ENCODE measurements at places on chromosomes 3 and 15.
A peak's percentile ranks its signal among the peaks of the same experiment; 100 is the strongest.

DNA sequence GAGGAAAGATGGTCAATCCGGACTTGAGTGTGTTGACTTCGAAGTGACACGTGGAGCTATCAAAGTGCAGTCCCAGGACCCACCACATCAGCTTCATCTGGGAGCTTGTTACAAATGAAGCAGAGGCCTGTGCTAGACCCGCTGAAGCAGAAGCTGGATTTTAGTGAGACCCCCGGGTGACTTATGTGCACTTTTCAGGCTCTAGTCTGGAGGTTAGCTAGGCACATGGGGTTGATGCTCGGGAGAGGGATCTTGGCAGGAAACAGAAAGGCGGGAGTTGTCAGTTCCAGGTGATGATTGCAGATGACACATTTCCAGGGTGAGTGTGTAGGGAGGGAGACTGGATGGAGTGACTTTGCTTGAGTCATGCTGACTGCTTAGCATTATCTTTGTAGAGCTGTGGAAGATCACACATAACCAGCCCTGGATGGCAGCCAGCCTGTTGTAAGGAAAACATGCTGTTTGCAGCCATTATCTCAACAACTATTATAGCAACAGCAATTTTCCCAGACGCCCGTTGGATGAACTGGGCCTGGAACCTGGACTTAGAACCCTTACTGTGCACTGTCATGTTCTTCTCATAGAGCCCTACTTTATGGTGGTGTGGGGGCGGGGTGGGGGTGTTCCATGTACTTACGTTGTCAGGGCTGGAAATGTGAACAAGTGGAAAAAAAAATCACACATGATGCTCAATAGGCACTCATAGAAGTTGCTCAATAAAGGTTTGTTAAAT is 122.4 kb downstream of the THSD4 start:
- DNase-seq, result peak; percentile 8

DNA sequence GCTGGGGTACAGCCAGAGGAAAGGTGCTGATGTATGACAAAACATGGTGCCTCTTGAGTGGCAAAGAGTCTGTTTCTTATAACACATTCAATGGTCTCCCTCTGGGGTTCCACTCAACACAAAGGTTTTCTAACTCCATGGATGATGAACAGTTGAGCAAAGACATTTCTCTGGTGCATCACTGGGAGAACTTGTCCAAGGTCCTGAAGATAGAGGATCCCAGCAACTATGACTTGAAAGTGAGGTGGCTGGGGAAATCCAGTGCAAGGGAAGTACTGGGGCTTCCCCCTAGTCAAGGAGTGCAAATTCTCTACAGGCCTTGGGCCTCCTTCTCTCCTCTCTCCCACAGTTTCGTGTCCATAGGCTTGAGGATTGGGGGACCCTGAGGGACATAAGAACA is 431.1 kb downstream of the WDR72 start:
- no peak for DNase-seq

- no peak for DNase-seq
These were observed 15.1 kb upstream of the XYLB start for GRCh38 chr3:38331257-38332022.

GRCh38 chr3:68984011-68984530 is 29.4 kb downstream of the EOGT start:
- no peak for DNase-seq

- peak; percentile 8 for DNase-seq
These were observed 618.2 kb upstream of the ZNF717 start for GRCh38 chr3:76403556-76403955.

DNA sequence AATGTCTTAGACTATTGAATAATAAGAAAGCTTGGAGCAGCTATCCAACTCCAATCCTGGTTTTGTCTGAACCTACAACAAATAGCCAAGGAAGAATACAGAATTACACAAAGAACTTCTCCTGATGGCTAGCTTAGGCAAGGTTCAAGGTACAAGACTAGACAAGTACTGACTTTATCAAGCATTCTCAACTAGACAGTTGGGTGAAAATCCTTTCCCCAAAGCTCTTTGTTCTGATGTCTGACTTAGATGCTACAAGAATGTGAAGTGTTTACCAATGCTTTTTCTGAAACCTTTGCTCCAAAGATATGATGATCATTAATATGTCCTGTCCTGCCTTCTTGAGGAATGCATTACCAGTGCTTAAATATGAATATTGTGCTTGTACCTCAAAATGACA is 113.8 kb downstream of the ANXA2 start:
- no peak for DNase-seq

DNA sequence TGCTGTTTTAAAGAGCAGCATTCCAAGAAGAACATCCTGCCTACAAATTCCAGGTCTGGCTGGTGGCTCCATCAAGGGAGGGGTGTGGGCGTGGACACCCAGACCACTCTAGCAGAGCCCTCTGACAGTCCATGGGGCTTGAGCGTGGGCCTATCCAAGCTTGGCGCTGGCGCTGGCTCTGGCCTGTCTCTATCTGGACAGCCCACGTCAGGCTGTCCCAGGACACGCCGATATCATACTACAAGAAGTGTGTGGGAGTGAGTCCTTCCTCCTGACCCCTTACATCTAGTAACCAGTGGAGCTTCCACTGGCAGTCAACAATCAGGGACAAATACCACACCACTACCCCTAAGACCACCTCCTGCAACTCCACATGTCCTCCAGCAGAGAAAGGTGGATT is 17.1 kb upstream of the DUSP7 start:
- no peak for DNase-seq

GRCh38 chr3:15403495-15403894 is 23.8 kb downstream of the METTL6 start:
- DNase-seq, result no peak

DNA sequence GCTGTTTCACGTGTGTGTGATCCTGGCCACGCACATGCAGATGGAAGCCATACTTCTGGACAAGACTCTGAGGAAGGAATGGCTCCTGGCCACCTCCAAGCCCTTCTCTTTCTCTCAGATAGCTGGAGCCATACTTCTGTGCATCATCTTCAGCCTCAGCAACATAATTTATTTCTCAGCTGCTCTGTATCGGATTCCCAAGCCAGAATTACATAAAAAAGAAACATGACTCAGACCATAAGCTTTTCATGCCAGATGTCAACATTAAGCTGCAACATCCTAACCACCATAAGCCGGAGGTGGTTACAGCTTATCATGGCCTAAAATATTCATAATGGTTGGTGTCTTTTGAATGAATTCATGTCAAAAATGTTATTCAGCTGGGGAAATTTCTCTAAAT is 10.6 kb upstream of the KIF23 start:
- no peak for DNase-seq

DNA sequence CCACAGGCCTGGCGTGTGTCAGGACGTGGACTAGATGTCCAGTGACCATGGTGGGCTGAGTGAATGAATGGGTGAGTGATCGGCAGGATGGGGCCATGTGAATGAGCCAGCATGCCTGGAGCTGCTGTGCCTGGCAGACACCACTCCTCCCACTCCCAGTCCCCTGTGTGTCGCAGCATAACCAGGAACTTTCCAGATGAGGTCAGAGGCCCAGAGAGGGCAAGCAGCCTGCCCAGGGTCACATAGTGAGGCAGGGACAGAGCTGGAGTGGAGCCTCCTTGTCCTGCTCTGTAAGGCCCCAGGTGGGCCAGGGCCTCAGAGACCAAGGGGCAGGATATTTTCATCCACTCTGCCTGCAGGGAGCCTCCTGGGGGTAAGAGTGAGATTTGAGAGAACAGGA is 6.4 kb downstream of the IQSEC1 start:
- DNase-seq, result no peak

DNA sequence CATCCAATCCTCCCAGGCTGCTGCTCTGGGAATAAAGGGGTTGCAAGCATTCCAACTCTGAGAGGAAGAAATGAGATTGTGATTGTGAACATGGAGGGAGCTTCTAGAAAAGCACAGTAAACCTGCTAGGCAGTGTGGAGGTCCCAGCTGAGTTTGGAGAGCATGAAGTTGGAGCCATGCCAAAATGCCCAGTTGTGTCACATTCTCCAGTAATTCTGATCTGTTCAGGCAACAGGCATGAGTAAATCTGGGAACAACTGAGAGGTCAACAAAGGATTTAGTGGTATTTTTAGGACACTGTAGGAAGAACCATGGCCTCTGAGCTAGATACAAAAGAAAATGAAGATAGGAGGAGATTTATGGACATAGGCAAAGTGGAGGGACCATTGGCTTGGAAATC is 74.7 kb downstream of the CYP19A1 start:
- DNase-seq, result no peak

- peak; percentile 93 for DNase-seq
These were observed 120.2 kb downstream of the MEGF11 start for GRCh38 chr15:66133247-66133885.

GRCh38 chr3:71210257-71211007 is 373.1 kb downstream of the FOXP1 start:
- no peak for DNase-seq

DNA sequence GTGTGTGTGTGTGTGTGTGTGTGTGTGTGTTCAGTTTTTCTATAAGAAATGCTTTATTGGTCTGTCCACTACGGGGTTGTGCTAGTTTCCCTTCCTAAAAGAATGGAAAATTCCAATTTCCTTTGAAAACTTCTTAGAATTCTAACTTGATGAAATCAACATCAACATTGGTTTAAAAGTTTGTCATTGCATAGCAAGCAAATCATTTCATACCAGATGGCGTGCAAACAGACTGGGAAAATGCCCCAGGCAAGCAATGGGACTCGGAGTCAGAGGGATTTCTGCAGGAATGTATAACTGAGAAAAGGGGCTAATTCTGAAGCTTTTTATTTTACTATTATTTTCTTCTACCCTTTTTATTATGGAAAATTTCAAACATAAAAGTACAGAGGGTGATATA is 13.1 kb upstream of the DYNC1LI1 start:
- no peak for DNase-seq

GRCh38 chr3:129602730-129603560 is 3.5 kb downstream of the PLXND1 start:
- no peak for DNase-seq

DNA sequence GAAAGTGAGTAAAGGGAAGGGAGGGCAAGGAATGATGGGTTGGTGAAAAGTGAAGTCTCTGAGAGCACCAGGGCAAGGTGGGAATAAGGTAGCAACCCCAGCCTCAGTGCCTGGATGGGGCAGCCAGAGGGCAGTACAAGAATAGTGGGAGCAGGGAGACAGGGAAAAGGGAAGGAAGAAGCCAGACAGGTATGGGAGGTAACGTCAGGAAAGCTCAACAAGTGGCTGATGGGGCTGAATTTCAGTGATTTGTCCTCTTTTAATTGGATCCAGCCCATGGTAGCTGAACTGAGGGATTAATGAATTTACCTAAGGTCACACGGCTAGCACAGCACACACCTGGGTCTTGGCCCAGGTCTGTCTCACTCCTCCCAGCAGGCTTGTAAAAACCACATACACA is 12.6 kb downstream of the RORA start:
- no peak for DNase-seq

DNA sequence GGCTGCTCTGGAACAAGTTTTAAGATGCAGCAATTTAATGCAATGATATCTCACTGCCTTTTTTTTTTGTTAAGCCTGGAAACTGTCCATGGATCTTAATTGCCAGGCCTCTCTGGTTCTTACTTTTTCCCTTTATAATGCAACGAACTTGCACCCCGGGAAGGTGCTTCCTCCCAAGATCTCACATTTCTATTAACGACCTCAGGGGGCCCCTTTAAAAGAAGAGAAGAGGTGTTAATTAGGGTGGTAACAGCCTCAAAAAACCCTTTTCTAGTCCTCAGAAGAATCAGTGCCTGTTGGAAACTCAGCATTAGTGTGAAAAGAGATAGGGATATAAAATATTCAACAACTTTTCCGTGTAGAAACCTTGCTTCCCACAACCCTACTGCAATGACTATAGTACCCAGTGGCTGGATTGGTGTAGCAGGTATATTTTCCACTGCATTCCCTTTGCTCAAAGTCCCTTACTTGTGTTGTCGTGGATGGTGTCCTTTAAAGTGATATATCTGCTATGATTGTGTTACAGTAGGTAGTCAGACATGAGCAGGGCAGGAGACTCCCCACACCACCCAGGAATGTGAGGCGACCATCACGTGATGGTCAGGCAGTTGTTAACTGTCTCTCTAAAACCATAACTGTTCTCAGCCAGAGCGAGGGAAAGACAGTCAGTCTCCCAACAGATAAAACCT is 121.8 kb downstream of the CTNNB1 start:
- DNase-seq, result no peak

DNA sequence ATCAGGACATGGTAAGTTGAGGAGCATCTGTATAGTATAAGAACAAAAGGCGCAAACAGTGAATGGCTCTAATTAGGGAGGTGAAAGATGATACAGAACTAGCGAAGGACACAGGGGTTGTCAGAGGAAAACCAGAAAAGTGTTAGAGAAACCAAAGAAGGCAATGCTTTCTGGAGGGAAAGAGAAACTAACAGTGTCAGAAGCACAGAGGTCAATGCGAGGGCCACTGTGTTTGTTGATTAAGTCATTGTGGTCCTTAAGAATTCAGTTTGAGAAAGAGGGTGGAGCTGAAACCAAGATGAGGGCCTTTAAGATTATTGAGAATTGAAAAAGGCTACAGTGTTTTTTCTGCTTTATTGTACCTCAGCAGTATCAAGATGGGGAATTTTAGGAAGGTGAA is 28.8 kb downstream of the ATG7 start:
- no peak for DNase-seq

DNA sequence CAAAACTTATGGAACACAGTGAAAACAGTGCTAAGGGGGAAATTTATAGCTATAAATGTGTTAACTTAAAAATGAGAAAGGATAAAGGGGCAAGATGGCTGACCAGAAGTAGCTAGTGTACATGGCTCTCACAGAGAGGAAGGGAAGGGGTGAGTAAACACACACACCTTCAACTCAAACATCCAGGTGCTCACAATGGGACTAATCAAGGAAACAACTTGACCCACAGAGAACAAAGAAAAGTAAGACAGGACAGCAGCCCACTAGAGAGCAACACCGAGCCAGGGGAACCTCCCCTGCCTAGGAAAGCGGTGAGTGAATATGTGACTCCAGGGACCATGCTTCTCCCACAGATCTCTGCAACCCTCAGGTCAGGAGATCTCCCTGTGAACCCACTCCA is 85.0 kb upstream of the UBP1 start:
- no peak for DNase-seq

- no peak for DNase-seq
These were observed 80.2 kb downstream of the MEF2A start for GRCh38 chr15:99645951-99646350.

DNA sequence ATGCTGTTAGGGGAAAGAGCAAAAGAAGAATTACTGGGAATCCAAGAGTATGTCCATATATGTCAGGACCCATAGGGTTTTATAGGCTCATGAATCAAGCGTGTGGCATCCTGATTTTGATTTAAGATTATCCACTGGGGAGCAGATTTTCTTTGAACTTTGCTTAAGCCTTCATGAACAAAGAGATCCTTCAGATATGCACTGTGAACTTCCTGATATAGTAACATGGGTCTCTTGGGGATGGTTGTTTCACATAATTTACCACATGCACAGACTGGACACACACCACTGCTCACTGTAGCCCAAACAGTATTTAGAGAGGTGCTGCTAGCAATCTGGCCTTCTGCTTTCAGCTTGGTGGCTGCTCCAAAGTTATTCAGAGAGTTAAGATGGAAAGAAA is 200.9 kb upstream of the ZPLD1 start:
- DNase-seq, result no peak

Data from Ammon's horn (tissue), 1 donor.